Activated T-cell treated with anti-CD3 and anti-CD28 coated beads, Interleukin-2, amount 50 U/mL, for 72 hours (primary cell): ENCODE measurements at places on chromosomes 2 and 18.

- DNase-seq = no peak
Observed at GRCh38 chr2:106709229-106709628, 176.7 kb downstream of the ST6GAL2 start.

- DNase-seq = no peak
Observed at GRCh38 chr18:23740105-23740830, 51.0 kb downstream of the LAMA3 start.

DNA sequence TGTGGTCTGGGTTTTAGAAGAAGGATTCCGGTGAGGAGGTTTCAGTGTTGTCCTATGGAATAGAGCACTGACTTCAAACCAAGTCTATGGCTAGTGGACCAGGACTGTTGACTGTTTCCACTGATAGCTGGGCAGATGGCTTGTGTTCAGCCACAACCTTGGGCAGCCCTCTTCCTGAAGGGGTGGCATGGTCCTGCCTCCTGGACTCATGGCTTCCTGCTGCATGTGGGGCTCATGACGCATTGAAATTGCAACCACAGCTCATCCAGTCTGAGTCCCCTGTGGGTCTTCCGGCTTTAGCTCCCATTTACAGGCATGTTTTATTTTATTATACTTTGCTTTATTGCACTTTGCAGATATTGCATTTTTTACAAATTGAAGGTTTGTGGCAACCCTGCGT lies 105.0 kb downstream of the B3GNT2 start:
- DNase-seq = no peak

DNA sequence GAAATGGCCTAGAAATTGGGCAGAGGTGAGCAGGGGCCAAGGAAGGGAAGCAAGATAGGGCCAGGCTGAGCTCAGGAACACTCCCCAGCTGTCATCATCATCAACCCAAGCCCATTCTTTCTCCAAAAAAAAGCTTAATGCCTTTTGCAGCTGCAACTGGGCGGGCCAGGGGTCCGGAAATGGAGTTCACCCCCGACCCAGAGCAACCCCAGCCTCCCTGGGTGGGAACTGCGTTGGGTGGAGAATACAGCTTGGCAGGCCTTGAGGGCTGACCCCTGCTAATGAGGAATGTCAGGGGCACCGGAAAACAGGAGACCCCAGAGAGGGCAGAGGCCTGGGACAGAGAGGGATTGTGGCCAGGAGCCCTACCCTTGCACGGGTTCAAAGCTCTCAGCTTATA lies 64.8 kb downstream of the TNS1 start:
- DNase-seq = no peak

DNA sequence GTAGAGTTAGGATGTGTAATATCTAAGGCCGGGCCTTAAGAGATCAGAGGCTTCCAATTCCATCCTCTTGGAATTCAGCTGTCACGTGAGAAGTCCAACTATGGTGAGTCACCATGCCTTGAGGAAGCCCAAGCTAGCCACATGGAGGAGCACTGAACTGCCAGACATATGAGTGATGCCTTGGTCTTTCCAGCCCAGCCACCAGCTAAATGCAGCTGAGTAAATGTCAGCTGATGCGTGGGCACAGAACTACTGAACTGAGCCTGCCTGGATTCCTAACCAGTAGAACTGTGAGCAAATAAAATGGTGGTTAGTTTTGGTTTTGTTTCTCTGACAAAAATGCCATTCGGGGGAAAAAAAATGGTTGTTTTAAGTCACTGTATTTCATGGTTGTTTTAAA lies 153.7 kb upstream of the SERTAD2 start:
- DNase-seq = peak; percentile 67

- no peak for DNase-seq
Observed at GRCh38 chr2:157840568-157841156, 35.5 kb downstream of the ACVR1 start.

- peak; percentile 46 for DNase-seq
Observed at GRCh38 chr2:108986916-108987510, 2.0 kb downstream of the EDAR start.

DNA sequence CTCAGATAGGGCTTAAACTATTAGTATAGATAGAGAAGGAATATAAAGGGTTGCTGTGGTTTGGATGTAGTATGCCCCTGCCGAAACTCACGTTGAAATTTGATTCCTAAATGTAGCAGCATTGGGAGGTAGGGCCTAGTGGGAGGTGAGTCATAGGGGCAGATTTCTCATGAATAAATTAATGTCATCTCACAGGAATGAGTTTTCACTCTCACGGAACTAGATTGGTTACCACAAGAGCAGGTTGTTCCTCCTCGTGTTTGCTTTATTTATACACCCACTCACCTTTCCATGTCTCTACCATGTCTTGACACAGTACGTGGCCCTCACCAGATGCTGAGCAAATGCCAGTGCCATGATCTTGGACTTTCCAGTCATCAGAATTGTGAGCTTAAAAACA lies 218.2 kb downstream of the RBM43 start:
- DNase-seq = no peak

- no peak for DNase-seq
Observed at GRCh38 chr18:13292736-13293135, 74.2 kb downstream of the LDLRAD4 start.

- no peak for DNase-seq
Observed at GRCh38 chr18:74733598-74733997, 135.9 kb downstream of the ZNF407 start.

DNA sequence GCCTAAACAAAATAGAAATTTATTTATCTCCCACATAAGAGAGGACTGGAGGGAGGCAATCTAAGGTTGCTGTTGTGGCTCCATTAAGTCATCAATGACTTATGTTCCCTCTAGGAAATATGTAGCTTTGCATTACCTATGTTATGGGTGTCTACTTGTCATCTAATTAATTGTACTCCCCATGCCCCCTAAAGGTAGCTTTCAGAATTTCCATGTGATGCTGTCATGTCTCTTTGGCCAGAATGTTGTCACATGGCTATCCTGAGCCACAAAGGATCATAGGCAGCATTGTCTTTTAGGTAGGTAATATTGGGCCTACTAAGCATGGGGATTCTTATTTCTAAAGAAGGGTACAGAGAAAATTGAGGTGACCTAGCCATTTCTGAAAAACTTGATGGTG lies 935.6 kb upstream of the FANCL start:
- DNase-seq = no peak

DNA sequence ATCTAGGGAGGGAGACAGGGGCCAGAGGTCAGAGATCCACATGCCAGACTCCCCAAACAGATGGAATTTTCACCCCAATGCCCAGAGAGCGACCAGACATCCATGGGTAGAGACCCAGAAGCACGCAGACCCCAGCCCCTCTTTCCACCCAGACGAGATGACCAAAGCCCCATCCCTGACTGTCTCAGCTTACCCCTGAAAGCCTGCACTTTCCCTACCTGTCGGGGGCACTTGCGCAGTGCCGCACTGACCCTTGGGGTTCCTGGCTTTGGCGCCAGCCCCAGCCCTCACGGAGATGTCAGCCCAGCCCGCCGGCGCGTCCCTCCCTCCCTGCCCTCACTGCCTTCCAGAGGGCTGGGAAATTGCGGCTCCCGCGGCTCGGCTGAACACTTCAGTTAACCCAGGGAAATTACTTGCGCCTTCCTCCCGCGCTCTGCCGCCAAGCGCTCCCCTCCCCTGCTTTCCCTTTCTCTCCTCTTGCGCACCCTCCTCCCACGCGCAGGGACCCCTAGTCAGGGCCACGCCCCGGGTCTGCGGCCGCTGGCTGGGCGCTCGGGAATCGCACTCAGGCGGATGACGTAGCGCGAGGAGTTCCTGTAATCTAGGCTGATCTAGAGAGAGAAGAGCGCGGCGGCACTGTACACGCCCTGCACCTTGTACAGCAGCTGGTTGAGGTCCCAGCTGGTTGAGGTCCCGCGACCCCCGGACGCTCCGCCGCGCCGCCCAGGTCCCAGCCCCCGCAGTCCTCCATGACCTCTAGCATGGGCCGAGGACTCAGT lies 12.0 kb downstream of the ALPG start:
- no peak for DNase-seq

DNA sequence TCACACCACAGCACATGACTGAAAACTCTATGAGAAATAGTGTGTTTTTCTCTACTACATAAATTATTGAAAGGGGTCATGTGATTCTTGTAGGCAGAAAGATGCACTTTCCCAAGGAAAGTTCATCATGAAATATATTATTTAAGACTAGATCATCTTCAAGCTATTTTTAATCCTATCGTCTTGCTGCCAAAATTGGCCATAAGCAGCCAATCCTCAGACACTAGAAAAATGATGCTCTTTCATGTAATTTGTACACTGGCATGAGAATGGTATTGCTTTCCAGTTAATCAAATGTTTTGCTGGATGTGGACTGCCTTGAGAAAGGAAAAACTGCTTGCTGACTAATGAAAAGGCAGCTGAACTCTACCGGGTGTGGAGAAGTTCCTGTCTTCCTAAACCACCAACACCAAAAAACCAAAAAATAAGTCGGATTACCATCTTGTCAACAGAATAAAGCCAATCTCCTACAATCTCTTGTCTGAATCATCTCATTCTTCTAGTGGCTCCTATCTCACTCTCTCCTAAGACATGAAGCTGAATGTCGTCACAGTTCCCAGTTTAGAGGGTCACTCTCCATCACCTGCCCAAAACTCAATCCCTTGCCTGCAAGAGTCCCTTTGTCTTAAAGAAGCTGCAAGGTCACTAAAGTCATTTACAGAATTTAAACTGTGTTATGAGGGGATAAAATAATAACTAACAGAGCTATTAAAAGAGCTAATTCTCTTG lies 5.3 kb downstream of the BCL2 start:
- no peak for DNase-seq

DNA sequence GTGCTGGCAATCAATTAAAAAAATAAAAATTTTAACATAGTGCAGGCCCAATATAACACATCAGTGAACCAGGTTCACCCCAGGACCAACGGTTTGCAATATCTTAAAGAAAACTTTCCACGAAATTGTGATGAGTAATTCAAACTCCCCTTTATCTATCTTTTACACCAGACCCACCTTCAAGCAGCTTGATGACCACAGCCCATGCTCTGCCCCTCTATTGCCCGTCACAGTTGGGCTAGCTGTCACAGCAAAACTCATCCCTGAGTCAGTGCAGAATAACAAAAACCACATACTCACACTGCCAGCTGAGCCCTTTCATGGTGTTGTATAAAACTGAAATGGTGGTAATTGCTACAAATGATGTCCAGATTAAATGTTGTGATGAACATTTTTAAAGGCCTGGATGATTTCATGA lies 112.5 kb upstream of the CREB1 start:
- DNase-seq = no peak

- no peak for DNase-seq
Observed at GRCh38 chr2:43438342-43438741, 157.5 kb downstream of the THADA start.

DNA sequence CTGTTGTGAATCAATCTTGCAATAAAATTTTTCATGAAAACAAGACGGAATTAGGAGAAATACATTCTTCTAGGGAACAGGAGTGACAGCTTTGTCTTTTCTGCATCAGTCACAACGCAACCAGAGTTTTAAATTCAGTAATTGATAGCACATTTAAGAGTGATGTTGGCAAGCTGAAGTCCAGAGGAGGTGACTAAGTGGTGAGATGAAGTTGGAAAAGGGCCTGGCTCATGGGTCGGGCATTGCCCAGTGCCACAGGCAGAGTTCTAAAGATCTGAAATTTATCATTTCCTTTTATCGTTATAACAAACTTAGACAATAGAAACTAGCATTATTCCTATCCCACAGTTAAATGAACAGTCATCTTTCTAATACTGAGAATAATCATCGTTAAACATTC lies 764.6 kb upstream of the ZEB2 start:
- no peak for DNase-seq

- DNase-seq = no peak
Observed at GRCh38 chr18:37508207-37508606, 57.4 kb downstream of the CELF4 start.

- peak; percentile 37 for DNase-seq
Observed at GRCh38 chr2:231926761-231927565, 767 bp upstream of the NPPC start.

GRCh38 chr2:38500283-38500634 lies 102.5 kb downstream of the HNRNPLL start:
- no peak for DNase-seq

- DNase-seq = peak; percentile 57
Observed at GRCh38 chr2:26757873-26758789, 6.0 kb upstream of the SLC35F6 start.

DNA sequence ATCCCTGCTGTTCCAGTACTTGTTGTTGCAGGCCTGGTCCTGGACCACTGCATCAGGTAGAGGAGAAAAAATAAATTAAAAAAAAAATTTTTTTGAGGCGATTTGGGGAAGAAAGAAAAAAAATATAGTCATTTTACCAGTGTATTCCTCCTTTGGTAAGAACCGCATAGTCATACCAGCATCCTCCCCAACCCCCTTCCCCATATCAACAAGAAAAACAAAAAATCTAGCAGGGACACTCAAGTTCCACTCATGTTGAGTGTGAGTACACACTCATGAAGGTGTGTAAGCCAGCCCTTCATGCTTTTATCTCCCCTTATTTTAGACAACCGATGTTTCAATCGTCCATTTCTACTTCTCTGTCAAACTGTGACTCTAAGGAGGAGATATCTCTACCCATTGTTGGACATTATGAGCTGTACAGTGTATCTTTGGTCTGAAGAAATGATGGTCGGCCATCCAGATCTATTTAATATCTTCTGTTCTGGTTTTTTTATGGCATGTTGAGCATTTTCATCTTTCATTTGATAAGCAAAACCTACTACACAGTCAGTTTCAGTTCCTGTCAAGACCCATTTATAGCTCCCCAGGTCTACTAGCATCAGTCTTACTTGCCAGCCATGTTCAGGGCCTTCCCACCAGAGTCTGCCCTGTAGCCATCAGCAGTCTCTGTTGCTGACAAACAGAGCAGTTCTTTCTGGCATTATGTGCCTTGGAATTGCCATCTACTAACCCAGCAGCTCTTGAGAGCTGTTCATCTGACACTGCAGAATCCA lies 20.0 kb downstream of the ELP2 start:
- DNase-seq = no peak

DNA sequence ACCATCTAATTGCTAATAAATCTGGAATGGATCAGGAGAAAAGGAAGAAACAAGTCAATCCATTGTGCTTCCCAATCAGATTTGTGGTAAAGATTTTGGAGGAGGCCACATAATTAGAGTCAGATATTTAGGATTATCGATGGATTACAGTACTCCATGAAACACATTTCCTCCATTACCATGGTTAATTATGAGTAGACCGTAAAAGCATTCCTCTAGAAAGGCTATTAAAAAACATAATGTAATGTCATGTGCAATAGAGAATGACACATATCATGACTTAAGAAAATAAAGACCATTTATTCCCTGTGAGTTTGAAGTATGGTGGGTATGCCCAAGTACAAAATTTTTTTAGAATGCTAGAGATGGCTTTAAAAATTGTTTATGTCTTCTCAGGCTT lies 96.1 kb downstream of the ITGA4 start:
- no peak for DNase-seq

GRCh38 chr2:172169611-172170010 lies 66.9 kb upstream of the DLX2 start:
- DNase-seq = no peak

- DNase-seq = peak; percentile 45
Observed at GRCh38 chr18:34787931-34788532, 77.9 kb downstream of the DTNA start.

- DNase-seq = peak; percentile 58
Observed at GRCh38 chr2:219497495-219498279, 1.0 kb upstream of the GMPPA start.
